Lower lobe of right lung (tissue), 2 donors: ENCODE measurements at places on chromosomes 11 and 22. TPM values are rescaled to one million over a fixed set of nuclear protein-coding genes. Genes with fewer than 3 reads are reported as not detected.

The RDX gene
- 152 TPM for total RNA-seq

The F2 gene
- not detected for total RNA-seq

The DEPDC7 gene
- total RNA-seq, result 0.71 TPM

The GP1BB gene
- total RNA-seq, result 2.8 TPM

The C1QTNF5 gene
- total RNA-seq, result 28.2 TPM

The ART1 gene
- total RNA-seq, result 1.0 TPM

The TEX54 gene
- not detected for total RNA-seq

The TMEM151A gene
- not detected for total RNA-seq

The C11orf86 gene
- total RNA-seq, result not detected

The VPREB1 gene
- not detected for total RNA-seq

GRCh38 chr11:2860636-2861035 lies 24.9 kb downstream of the CDKN1C start:
- DNase-seq, result no peak

DNA sequence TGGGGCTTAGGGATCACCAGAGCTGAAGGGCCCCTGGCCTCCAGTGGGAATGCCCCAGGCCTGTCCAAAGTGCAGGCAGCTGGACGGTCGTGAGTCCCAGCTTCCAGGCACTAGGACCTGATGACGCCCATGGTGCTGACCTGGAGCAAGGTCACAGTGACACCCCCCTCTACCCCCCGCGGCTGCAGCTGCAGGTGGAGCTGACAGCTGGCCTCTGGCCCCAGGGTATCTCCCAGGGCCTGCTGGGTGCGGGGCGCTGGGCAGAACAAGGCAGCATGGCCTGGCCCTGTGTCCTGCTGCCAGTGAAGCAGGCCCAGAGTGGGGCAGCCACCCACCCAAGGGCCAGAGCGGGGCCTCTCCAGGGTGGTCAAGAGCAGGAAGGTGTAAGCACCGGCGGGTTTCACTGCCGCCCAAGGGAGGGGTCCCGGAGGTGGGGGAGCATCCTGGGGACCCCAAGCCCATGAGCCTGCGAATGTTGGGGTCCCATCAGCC lies 553 bp upstream of the TCIRG1 start:
- peak; percentile 59 for DNase-seq

DNA sequence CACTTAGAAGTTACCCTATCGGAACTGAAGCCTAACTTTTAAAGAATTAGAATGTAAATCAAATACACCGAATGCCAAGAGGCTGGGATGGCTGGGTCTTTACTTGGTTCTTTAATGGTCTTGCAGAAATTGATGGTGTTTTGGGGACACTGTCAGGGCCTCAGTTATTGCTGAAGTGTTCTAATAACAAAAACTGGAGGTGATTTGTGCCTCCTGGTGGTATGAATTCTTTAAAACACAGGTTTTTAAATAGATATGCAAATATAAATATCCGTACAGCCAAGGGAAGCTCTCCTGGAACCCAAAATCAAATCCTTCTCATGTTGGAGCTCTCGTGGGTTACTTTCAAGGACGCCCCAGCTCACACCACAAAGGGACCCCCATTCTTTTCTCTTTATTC lies 19.3 kb upstream of the TMPRSS5 start:
- DNase-seq, result no peak

GRCh38 chr11:84289381-84289906 lies 1003.3 kb upstream of the CCDC90B start:
- no peak for DNase-seq

- DNase-seq, result no peak
Observed at GRCh38 chr11:19664886-19665548, 47.6 kb upstream of the NAV2 start.

DNA sequence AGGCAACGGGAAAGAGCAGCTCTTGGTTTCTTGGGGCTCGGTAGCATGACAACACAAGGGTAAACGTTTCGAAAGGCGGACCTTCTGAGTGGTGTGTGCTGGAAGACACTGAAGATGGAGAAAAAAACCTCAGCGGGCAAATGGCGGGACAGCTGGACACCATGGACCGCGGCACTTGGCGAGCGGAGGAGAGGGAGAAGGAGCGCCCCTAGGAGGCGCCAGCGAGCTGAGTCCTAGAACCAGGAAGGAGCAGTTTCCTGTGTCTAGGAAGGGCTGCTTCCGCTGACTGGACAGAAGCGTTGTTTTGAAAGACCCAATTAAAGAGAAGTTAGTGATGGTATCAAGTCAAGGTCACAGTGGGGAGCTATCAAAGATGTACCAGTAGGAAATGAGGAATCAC lies 44.0 kb upstream of the OPCML start:
- DNase-seq, result no peak

DNA sequence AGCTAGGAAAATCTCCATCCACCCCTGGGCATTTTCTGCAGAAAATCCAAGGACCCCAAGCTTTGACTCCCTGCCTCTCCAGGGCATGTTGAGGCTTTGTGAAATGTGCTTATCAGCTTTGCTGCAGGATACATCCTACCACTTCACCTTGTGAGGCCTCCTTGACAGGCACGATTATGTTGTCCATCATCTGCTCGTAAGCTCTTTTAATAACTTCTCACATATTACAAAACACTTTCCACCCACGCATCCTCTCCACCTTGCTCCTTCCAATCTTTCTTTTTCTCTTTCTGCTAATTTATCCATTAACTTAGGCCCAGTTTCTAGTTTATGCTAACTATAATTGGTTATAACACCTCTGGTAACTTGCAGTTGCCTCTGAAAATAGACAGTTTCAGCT lies 147.0 kb upstream of the MTNR1B start:
- DNase-seq, result no peak

DNA sequence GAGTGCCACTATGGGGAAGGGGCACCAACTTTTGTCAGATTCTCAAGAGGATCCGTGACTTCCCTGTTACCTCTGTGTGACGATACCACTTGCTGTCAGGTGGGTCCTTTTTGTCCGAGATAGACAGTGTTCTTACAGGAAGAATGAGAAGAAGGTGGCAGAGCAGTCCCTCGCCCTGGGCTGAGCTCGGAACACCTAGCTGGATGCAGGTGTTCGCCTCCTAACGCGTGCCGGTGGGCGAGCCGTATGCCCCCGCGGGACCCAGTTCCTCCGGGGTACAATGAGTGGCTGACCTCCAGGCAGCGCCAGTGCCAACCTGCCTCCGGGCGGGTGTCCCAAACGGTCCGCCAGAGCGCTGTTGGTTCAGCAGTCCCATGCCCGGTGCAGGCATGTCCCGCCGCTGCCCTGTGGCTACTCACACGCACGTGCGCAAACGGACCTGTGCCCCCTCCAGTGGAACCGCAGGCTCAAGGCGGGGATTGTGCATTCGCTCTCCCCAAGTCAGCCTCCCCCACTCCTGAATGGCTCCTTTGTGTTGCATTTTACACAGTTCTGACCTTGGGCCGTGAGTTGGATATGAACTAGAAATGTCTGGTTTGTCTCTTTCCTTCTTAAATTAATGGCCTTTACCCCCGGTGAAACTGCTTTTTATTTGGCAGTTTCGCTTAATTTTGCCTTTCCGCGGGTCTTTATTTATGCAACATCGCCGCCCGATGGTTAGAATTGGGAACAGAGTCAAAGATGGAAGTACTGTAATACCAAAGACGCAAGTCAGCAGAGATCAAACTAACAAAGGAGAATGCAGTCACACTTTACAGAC lies 1.1 kb upstream of the ABTB2 start:
- DNase-seq, result peak; percentile 82

- no peak for DNase-seq
Observed at GRCh38 chr11:127559978-127560377, 559.4 kb upstream of the KIRREL3 start.

DNA sequence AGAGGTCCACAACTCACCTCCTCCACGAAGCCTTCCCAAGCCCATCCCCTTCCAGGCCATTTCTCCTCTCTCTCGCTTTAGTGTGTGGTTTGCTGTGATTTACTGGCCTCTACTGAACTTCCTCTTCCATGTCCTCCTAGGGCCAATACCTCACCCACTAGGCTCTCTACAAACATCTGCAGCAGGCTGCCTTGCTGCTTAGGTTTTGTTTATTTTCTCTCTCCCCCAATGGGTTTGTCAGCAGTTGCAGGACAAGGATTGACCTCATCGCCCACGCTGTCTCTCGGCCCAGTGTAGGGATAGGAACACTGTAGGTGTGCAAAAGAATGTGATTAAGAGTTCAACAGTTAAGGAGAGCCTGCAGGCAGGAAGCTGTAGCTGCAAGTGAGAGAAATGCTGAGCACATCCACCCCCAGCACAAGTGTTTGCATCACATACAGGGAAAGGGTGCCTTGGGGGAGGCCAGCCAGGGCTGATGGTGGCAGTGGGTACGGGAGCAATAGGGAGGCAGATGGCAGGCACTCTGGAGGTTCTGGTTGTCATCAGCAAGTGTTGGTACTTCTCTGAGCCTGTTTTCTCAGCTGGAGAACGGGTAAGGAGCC lies 1.4 kb downstream of the PC start:
- peak; percentile 57 for DNase-seq

GRCh38 chr22:47391169-47392053 lies 629.0 kb downstream of the TBC1D22A start:
- DNase-seq, result no peak

- DNase-seq, result no peak
Observed at GRCh38 chr11:35432464-35432863, 13.1 kb upstream of the SLC1A2 start.

GRCh38 chr11:113261709-113262475 lies 52.5 kb upstream of the TTC12 start:
- no peak for DNase-seq

GRCh38 chr22:27134315-27134701 lies 476.9 kb downstream of the MIAT start:
- no peak for DNase-seq

DNA sequence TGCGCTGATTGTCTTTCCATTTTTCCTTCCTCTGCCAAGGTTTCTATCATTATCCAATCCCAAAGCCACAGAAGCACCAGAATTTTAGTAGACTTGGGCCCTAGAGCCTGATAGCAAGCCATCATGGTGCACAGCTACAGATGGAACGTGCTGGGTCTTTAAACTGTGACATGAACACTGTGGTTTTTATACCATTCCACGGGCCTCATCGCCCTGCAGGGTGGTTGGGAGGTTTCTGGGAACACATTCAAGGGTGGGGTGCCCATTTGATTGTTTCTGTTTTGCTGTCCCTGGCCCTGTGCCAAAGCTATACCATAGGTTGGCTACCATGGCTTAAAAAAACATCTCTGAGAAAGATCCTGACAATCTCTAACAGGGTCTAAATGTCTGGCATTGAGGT lies 151.9 kb downstream of the CACNA1I start:
- DNase-seq, result no peak

DNA sequence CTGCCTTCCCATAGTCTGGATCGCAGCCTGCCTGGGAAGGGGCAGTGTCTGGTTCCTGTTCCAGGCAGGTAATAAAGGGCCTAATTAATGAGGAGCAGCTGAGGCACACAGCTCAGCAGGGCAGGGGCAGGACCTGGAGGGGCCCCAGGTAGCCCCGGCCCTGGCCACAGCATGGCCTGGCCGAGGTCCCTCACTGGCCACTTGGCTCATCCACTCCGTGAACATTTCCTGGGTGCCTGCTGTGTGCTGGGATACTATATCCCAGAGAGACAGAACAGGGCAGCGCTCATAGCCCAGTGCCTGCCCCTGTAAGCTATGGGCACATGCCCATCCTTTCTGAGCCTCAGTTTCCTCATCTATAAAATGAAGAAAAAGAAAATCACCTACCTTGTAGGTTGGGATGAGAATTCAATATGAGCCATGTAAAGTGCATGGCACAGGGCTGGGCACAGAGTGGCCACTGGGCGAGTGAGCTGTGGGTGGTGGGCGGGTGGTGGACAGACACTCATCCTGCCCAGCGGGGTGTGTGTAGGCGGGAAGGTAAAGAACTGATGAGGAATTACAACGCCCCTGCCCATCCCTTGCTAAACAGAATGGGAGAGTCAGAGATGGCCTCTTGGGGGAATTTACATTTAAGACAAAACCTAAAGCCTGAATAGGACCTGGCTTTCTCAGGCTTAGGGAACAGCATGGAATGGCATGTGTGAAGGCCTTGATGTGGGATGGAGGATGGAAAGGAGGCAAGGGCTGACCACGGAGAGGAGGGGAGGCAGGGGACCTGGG lies 9.2 kb downstream of the MYRF start:
- no peak for DNase-seq

- no peak for DNase-seq
Observed at GRCh38 chr11:45948356-45948755, 25.9 kb downstream of the LARGE2 start.

DNA sequence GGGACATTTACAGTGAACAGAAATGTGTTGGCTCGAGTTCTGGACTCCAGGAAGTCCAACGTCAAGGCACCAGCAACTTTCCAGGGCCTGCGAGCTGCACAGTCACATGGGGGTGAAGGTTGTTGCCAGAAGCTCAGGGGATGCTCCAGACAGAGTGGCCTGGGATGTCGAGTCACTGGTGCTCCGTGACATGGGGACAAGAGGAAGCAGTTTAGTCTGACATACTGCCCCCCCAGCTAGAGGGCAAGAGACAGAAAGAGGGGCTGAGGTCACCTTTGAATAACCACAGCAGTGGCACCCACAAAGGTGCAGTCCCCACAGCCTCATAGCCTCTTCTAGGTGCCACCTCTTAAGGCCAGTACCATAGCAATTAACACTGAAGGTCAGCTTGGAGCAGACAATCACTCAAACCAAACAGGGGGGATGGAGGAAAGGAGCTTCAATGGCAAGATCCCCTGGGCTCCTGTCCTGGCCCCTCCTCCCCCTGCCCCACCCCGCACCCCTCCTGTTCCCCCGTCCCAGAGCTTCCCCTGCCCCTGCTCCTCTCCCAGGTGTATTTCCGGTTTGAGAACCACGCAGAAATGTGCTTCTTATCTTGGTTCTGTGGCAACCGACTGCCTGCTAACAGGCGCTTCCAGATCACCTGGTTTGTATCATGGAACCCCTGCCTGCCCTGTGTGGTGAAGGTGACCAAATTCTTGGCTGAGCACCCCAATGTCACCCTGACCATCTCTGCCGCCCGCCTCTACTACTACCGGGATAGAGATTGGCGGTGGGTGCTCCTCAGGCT lies 3.8 kb downstream of the APOBEC3D start:
- DNase-seq, result no peak

GRCh38 chr22:29707010-29707409 lies 12.8 kb upstream of the CABP7 start:
- DNase-seq, result no peak

DNA sequence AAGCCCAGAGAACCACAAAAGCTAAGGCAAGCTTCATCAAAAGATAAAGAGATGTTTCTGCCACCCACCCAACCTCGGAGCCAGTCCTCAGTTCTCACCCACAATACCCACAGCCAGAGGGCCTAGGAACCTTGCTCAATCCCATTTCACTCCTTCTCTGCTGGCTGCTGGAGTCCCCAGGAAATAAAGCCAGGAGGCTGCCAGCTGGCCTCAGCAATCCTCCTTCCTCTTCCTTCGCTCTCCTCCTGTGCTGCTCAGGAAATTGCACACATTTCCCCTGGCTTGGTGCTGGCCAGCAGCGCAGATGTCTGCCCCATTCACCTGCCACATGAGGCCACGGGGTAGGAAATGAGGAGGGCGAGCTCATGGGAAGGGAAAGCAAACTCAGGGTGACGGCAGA lies 91.8 kb upstream of the LDLRAD3 start:
- no peak for DNase-seq

GRCh38 chr11:68927280-68928135 lies 23.8 kb downstream of the IGHMBP2 start:
- DNase-seq, result no peak
